ENCODE measurements at places on chromosomes 4 and X. TPM values are rescaled to one million over a fixed set of nuclear protein-coding genes. Genes with fewer than 3 reads are reported as not detected.

- no peak for DNase-seq
- H3K27me3 ChIP-seq: no peaks in the 10 kb centered on the region
- H3K27ac ChIP-seq: no peak overlapping the region
- H3K36me3 ChIP-seq: no peaks in the 10 kb centered on the region
- H3K4me3 ChIP-seq: no peak overlapping the region
- H3K4me1 ChIP-seq: no peaks in the 10 kb centered on the region
These were observed 63.5 kb downstream of the ENOPH1 start for GRCh38 chr4:82493721-82494425.

DNA sequence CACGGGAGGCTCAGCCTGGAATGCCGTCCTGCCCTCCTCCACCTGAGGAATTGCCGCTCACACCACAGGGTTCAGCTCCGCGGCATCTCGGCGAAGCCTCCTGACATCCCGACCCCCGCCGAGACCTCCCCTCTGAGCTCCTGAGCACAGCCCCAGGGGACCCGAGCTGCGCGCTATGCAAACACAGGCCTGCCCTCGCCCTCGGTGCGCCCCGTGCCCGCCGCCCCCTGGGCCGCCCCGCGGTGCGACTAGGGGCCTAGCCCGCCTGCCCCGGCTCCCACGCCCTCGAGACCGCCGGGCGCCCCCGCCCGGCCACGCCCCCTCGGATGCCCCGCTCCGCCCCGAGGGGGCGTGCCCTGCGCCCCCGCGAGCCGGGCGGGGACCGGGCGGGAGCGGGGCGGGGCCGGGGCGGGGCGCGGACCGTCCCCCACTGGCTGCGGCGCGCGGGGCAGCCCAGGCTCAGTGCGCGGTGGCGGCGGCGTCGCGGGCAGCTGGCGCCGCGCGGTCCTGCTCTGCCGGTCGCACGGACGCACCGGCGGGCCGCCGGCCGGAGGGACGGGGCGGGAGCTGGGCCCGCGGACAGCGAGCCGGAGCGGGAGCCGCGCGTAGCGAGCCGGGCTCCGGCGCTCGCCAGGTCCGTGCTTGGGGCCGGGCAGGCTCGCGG is at the start of gene FGFR3:
TSS of gene FGFR3 (plus strand) at position 462 of the 664 bp plus-strand sequence. CDS start 642 bp downstream, outside the sequence.
- DNase-seq: no peak
- no peak within 1 kb of the TSS for H3K27ac ChIP-seq
- H3K36me3 ChIP-seq: no peaks in the 10 kb centered on the region
- H3K4me3 ChIP-seq: no peak within 1 kb of the TSS
- H3K4me1 ChIP-seq: no peaks in the 10 kb centered on the region

- no peak for DNase-seq
- peaks cover 2% of the 10 kb centered on the region for H3K27me3 ChIP-seq
- no peaks in the 10 kb centered on the region for H3K36me3 ChIP-seq
- no peak overlapping the region for H3K27ac ChIP-seq
- H3K4me3 ChIP-seq: no peak overlapping the region
These were observed 186.3 kb downstream of the C4orf33 start for GRCh38 chr4:129282293-129282692.

DNA sequence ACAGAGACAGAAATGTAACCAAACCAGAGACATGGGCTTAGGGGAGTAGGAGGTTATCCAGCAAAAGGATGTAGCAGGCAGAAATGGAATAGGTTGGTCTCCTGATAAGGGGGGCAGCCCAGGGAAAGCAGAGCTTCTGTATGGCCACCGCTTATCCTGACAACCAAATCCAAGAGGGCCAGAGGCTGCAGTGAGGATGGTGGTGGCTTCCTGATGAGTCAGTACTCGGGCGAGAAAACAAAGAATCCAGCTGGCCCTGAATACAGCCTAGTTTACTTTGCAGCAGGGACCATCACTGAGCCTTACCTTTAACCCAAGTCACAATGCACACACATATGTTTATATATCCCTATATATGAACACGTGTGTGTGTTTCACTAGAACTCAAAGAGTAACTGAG is 129.7 kb upstream of the FTHL17 start:
- no peaks in the 10 kb centered on the region for H3K4me1 ChIP-seq
- no peak for DNase-seq
- no peaks in the 10 kb centered on the region for H3K27me3 ChIP-seq
- H3K4me3 ChIP-seq: no peak overlapping the region
- H3K27ac ChIP-seq: no peak overlapping the region
- no peaks in the 10 kb centered on the region for H3K36me3 ChIP-seq

GRCh38 chr4:148563684-148564083 is 121.5 kb upstream of the NR3C2 start:
- H3K36me3 ChIP-seq: no peaks in the 10 kb centered on the region
- DNase-seq: no peak
- no peaks in the 10 kb centered on the region for H3K4me1 ChIP-seq
- H3K27me3 ChIP-seq: no peaks in the 10 kb centered on the region
- H3K27ac ChIP-seq: no peak overlapping the region

The SLC49A3 gene
- 10.5 TPM for total RNA-seq

The ENPP6 gene
- 1.4 TPM for total RNA-seq

The KLKB1 gene
- 0.81 TPM for total RNA-seq

The GPR143 gene
- not detected for total RNA-seq

The NRK gene
- not detected for total RNA-seq

The SPON2 gene
- total RNA-seq: 13.6 TPM
